ENCODE measurements at places on chromosomes 11 and 22.
A peak's percentile ranks its signal among the peaks of the same experiment; 100 is the strongest.

DNA sequence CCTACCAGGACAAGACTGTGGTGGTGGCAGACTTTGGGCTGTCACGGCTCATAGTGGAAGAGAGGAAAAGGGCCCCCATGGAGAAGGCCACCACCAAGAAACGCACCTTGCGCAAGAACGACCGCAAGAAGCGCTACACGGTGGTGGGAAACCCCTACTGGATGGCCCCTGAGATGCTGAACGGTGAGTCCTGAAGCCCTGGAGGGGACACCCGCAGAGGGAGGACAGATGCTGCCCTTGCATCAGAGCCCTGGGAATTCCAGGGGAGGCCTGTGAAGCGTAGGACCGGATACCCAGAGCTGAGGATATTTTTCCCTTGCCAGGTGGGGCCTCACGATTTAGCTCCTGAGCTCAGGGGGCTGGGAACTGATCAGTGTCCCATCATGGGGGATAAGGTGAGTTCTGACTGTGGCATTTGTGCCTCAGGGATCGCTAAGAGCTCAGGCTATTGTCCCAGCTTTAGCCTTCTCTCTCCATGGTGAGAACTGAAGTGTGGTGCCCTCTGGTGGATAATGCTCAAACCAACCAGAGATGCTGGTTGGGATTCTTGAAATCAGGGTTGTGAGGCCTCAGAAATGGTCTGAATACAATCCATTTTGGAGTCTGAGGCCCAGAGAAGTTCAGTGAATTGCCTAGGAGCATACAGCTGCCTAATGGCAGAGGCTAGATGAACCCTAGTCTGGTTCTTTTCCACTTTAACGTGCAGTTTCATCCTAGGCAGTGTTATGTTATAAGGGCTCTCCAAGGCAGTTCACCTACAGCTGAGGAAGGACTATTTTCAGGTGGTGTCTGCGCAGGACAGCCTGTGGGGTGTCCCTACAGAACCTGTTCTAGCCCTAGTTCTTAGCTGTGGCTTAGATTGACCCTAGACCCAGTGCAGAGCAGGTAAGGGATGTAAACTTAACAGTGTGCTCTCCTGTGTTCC lies 19.5 kb downstream of the PIK3IP1 start:
- peak; percentile 56 for DNase-seq

DNA sequence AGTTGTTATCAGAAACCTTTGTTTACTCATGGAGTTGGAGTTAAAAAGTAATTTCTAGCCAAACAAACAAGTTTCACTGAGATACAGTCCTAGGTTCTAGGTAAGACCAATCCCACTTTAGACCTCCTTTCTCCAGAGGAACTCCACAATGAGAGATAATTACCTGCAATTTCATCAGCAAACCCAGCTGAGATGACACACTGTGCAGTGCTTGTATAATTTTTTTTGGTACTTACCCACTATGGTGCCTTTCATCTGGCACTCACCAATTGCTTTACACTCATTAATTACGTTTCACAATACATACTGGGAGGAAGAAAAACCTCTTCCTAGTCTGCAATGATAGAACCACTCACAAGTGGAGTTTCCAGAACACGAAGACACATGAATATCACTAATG lies 1.8 kb upstream of the MUC15 start:
- DNase-seq: no peak

DNA sequence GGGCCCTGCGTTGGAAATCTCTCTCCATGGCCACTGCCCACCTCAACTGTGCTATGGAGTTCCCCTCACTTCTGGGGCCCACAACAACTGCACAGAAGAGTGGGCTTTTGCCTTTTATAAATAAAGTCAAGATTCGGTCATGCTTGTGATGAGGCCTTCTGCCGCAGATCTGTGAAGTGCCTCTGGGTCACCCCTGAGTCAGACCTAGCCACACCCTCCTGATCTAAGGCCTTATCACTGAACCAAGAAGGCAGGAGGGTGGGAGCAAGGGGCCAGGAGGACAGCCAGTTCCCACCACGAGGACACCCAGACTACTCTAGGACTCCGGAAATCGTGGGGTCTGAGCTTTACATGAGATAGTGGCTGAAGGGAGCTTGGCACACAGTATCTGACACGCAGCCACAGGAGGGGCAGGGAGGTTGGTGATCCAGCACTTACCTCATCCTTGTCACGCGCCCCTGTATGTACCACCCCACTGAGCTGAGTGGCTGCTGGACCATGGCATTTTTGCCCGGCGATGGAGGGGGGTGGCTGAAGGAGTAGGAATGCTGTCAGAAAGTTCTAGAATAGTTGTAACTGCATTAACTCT lies 115.7 kb downstream of the ABTB2 start:
- no peak for DNase-seq

- DNase-seq: no peak
Measured at GRCh38 chr11:112087212-112087611, 539 bp downstream of the SDHD start.

DNA sequence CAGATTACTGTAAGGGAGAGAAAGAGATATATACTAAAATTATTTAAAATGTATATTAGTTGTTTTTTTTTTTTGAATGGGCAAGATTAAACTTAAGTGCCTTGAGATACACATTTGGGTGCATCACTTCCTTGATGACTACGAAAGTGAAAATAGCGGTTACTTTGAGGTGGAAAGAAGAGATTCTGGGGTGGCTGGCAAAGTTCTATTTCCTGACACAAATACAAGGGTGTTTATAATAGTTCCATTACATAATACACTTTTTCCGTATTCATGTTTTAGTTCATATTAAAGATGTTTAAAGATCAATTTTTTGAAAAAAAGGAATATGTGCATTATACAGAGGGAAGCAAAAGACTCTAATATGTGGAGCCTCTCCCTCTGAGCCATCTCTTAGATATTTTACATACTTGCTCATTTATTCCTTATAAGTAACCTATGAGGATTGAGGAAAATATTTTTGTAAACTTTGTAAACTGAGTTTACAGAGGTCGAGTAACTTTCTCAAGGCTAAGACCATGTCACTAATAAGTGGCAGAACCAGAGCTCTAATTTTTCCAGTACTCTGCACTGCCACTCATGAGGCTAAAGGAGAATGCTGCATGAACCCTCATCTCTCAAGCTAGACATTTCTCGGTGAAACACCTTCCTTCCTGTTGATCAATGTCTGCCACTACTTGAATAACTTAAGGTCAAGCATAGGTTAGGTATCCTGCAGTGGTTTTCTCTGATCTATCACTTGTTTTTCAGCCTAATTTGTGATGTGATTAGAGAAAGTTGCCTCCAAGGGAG lies 58.6 kb downstream of the DDIAS start:
- no peak for DNase-seq

DNA sequence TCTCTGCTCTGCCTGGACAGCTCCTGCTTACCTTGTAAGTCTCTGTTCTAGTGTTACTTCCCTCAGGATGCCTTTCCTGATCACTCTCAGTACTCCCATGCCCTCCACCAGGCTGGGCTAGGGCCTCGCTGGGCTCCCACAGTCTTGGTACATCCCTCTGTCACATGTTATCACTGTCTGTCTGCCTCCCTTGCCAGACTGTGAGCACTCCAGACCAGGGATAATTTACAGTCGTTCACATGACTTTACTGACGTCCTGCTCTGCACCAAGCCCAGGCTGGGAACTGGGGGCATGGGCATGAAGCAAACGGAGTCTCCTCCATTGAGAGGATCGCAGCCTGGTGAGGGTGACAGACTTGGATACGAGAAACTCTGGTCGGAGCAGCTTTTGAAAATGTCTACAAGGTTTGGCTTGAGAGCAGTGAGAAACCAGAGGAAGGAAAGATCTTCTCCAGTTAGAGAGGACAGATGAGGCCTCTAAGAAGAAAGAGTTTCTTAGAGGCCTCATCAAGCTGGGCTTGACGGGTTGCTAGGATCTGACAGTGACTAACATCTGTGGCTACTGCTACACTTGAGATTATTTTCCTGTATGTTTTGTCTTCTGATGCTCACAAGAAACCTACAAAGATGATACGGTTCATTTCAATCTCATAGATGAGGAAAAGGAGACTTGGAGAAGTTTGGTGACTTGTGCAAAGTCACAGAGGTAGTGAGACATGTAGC lies 12.5 kb downstream of the USP35 start:
- no peak for DNase-seq

DNA sequence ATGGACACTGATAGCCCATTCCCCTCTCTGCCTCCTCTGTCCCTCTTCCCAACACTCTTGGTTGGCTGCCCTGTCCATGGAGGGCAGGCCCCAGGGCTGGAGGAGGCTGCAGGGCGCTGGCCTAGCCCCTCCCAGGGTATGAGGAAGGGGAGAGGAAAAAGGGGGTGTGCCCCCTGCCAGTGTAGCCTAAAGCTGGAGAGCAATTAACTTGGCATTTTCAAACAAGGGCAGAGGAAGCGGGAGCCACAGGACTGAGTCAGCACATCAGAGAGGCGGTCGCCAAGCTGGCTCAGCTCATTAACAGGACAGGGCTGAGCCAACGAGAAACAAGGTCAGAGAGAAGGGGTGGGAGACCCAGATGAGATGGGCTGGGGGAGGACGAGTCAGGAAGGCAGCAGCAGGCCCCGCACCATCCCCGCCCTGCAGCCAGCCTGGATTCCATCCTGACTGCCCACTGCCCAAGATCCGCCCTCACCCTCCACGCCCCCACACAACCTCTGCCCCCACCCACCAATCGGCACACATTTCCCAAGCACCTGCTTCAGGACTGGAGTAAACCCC lies 76.3 kb downstream of the BUD13 start:
- no peak for DNase-seq

- no peak for DNase-seq
Measured at GRCh38 chr22:42747701-42748513, 27.2 kb upstream of the A4GALT start.

DNA sequence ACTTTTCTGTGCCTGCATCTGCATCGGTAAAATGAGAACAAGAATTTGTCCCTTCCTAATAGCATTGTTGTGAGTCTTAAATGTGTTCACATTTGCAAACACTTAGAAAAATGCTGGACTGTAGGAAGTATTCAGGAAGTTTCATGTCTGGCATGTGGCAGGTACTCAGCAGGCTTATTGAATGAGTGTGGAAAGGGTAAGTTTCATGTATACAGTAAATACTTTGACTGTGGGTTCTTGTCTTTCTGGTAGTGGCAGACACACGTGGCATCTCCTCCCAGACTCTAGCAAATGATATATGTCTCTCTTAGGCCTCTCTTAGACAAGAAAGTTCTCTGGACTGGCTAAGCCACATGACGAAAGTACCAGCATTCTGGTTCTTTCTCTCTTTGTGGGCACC lies 179.2 kb downstream of the C11orf91 start:
- DNase-seq: no peak

GRCh38 chr11:2562890-2563212 lies 118.0 kb downstream of the KCNQ1 start:
- no peak for DNase-seq

DNA sequence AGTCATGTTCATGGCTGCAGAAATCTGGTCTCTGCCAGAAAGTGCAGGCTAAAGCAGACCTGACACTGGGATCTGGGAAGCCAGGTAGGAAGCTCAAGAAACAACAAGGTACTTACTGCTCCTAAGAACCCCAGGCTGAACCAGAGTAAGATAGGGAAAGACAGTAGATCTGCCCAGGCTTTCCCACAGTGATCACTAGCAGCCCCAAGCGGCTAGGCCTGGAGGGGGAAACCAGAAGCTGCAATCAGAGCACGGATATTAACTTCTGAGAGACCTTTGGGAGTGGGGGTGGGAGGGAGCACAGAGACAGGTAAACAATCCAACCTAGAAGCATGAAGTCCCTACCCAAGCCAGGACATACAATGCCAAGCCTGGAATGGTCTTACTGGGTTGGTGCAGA lies 135.2 kb upstream of the C11orf58 start:
- DNase-seq: no peak

GRCh38 chr11:78691215-78691614 lies 116.6 kb upstream of the NARS2 start:
- no peak for DNase-seq

DNA sequence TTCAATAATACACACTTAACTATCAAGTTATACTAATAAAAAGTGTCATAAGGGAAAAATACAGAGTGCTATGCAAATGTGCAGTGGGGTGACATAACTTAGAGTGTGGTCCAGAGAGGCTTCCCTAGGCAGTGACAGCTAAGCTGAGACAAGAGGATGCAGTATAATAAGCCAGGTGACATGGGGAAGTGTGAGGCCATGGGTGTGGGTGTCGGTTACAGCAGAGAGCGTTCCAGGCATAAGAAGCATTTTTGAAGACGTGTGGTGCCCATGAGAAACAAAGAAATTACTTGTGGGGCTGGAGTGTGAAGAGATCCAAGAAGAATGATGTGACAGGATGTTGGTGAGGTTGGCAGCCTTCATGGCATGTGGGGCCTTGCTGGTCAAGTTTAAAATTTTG lies 78.1 kb upstream of the PICALM start:
- DNase-seq: no peak

GRCh38 chr11:73752216-73752867 lies 8.5 kb downstream of the RAB6A start:
- DNase-seq: no peak

DNA sequence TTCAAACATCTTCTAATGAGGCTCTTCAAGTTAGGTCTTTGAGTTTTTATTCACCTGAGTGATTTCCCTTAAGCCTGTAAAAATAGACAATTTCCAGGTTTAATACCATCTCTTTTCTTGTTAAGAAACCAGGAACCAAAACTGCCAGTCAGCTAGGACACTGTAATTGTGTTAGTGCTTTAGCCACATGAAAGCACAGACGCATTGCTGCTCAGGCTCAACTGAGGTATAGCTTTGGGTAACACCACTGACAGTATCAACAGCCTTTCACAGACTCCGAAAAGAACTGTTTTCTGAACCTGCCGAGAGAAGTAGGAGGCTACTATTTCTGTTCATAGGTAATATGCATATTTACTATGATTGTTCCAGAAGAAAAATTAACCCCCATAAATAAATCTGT lies 768.7 kb downstream of the ETS1 start:
- no peak for DNase-seq

- no peak for DNase-seq
Measured at GRCh38 chr22:23862103-23862502, 4.4 kb downstream of the SLC2A11 start.

DNA sequence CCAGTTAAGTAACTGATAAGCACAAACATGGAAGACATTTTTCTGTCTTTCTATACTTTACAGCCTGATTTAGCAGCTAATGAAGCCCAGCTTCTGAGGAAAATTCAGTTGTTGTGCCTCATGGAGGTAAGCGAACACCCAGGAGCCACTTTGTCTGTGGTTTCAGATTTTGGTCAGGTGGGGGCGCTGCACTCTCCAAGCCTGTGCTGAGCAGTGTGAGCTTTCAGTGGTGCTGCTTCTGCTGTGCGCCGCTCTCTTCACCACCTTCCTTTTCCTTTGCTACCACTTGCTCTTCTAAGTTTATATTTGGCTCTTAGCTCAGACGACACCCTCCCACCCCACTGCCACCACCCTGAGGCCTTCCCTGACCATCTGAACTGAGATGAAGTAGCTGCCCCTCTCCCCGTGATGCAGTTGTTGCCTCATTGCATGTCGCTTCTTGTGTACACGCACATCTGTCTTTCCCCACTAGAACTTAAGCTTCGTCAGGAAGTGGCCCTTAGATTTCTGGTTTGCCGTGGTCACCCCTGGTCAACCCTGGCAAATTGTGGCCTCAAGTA lies 14.0 kb downstream of the PSMD13 start:
- DNase-seq: peak; percentile 14

DNA sequence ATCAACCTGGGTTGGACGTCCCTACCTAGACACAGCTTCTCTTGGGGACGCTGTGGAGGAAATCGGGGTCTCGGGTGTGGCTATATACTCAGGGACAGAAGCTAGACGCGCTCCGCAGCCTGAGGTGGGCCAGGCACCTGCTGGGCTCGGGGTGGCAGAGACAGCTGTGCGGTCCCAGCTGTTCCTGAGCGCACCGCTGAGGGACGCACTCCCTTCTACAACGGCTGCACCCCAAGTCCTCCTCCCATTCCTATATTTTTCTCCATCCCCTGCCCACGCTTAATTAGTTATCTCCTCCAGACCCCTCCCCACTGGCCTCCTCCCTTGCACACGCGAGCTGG lies 188 bp upstream of the MTNR1B start:
- no peak for DNase-seq

GRCh38 chr11:36135076-36135475 lies 154.1 kb downstream of the COMMD9 start:
- DNase-seq: no peak

Measured in nucleus accumbens (tissue), 56 donors.